ENCODE measurements at places on chromosomes 5 and 9.
A peak's percentile ranks its signal among the peaks of the same experiment; 100 is the strongest.

DNA sequence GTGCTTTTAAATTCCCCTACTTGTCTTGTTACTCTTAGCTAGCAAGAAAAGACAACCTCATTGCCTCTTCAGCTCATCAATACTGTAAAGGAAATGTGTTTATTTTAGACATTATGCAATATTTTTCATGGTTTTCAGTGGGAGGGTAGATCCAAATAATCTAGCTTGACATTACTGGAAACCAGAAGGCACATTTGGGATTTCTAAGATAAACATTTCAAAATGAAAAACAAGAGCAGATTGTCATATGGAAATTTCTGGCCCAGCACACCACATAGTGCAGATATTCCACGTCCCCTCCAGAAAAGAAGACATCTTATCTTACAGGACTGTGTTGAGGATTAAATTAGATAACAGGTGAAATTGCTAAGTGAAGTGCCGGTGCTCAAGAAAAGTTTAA, 296.9 kb downstream of the MSX2 start:
- no peak for DNase-seq

- DNase-seq, result no peak
These were observed 598.7 kb upstream of the SGCD start for GRCh38 chr5:155728146-155728856.

DNA sequence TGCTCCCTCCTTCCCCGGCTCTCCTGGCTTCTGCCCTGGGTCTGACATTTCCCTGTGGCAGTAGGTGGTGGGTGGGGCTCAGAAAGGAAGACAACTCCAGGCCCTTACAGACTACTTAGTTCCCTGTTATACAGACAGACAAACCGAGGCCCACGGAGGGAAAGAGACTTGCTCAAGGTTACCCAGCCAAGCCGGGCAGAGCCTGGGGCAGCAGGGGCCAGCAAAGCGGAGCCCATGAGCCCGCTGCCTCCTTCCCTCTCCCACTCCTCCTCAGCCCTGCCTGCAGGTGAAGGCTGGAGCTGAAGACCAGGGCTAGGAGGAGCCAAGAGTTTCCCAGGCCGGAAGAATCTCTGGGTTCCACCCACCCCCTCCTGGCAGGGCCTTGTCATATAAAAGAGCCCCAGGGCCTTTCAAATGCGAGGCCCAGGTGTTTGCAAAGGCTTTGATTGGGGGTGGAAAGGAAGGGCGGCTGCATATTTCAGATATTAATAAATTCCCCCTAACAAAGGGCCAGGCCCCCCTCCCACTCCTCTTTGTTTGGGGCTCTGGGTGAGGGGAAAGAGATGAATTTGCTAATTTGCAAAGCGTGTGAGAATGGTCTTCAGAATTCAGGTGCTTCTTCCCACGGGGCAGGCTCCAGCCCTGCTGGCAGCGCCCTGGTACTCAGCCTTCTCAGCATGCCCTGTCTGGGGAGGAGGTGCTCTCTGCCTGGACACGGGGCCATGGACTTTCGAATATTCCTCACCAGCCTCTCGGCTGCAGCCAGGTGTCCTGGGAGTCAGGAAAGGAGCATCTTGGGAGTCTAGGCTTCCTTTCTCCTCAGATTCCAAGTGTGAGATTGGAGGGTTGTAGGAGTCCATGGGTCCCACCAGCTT, 21.5 kb downstream of the SLC6A7 start:
- DNase-seq, result no peak

- DNase-seq, result no peak
These were observed 2.7 kb downstream of the DAB2 start for GRCh38 chr5:39422036-39422606.

- DNase-seq, result peak; percentile 32
These were observed 524 bp downstream of the PRR7 start for GRCh38 chr5:177447066-177447610.

- no peak for DNase-seq
These were observed 12.1 kb downstream of the CDHR2 start for GRCh38 chr5:176561259-176561658.

DNA sequence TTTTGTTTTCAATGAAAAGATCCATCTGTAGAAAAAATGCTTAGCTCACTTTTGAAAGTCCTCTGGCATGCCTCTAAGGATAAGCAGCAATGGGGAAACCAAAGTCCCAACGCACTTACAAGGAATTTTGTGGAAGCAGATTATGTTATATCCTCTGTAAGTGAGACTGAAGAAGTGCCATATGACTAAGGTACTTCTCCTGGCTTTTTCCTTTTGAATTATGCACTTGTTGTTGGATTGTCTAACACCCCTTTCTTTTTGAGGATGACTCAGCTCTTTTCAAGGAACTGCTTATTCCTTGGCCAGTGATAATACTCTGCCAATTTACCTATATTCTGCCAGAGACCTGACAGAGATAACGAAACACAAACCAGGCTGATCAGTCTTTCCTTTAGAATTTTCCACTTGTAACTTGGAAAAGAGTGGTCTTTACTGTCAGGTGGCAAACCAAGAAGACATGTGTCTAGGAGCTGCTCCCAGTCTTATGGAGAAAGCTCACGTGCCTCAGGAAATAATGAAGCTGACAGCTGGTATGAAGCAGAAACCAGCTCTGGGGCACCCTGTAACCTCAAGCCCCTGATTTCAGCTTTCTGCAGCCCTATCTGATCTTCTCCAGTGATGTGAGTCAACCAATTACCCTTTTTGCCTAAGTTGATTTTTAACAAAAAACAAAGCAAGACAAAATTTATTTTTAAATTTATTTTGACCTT, 290.8 kb upstream of the FBXL7 start:
- DNase-seq, result no peak

- DNase-seq, result no peak
These were observed 1.3 kb downstream of the AK1 start for GRCh38 chr9:127876026-127876763.

- DNase-seq, result no peak
These were observed 1842.9 kb upstream of the C9orf72 start for GRCh38 chr9:29416204-29416603.

DNA sequence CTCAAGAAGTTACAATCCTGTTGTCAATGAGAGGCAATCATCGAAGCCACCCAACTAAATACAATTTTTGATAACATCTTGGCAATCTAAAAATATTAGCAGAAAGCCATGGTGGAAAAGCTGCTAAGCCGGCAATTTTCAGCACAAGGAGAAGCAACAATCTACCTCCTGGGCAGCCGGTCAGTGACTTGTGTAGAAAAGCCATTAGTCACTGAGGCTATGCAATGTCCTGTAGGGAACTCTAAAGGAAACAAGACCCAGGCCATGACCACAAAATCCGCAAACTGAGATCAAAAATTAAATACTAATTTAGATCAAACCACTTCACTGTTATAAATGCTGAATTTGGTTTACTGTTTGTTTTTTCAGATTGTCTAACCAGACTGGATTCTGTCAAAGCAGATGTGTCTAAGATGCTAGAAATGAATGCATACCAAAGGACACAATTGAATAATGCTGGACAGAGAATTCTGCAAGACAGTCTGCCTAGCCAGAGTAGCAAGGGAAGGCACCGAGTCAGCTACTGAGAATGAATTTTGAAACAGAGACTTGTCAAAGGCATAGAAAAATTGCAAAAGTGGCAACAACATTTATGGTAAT, 384.8 kb downstream of the PRELID2 start:
- DNase-seq, result no peak

- no peak for DNase-seq
These were observed 5.9 kb upstream of the MAPK9 start for GRCh38 chr5:180297587-180298282.

DNA sequence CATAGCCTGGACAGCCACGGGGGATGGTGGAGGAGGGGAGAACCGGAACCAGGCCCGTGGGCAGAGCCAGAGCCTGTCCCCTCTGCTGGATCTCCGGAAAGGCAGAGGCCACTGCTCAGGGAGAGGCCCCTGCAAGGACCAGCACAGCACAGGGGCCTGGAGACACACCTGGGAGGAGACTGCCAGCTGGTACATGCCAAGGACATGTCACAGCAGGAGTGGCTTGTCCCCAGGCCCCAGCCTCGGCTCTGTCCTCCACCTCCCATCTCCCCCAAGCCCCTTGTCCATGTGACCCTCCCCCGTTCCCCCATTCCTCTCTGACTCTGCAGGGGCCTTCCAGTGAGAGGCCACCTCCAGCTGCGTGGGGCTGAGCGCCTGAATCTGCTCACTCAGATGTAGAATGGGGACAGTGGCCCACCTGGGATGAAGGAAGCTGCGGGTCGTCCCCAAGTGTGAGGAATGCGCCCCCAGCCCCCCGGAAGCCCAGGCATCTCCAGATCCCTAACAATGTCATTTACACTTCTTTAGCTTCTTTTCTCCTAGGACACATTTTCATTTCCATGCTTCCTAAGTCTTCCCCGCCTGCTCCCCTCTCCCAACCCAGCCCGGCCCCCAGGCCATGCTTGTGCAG, 349.6 kb upstream of the IRX2 start:
- DNase-seq, result no peak

- DNase-seq, result no peak
These were observed 580.9 kb upstream of the WWC1 start for GRCh38 chr5:167710444-167711073.

DNA sequence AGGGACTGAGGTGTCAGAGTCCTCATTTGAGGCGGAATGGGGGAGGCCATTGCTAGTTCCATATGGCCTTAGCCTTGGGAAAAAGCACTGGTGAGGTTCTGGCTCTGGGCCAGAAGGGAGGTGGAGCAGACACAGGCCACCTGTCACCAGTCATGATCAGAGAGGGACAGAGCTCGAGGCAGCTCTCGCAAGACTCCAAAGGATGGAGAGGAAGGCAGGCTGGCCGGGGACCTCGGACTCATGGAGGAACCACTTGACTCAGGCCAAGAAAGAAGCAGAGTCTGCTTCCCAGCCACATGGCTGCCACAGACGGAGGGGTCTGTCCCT, 29.2 kb upstream of the NSMF start:
- DNase-seq, result no peak

DNA sequence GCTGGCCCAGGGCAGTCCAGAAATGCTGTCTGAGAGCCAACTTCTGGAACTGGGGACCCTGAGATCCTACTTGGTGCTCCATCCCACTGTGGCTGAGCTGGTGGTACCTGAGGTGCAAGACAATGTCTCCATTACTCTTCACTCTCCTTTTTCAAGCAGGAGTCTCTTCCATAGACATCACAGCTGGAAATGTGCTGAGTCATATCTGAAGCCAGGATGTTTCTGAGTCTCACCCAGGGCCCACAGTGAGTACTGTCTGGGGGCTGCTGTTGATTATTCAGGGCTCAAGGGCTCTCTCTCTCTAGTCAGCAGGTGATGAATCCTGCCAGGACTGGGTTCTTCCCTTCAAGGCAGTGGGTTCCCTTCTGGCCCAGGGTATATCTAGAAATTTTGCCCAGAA, 145.2 kb upstream of the TAS2R1 start:
- no peak for DNase-seq

DNA sequence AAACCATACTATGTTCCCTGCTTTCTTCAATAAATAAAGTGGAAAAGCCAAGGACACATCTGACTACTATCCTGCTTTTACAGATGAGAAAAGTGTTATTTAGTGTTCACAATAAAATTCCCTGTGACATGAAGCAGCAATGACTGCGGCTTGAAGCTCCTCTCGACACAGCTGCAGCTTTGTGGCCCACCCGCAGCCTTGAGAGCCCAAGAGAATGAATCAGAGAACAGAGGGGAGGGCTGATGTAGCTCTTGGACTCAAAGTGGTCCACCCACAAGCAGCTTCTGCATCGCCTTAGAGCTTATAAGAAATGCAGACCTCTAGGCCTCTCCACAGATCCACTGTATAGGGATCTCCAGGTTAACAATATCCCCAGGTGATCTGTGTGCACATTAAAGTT, 181.3 kb upstream of the GNA14 start:
- no peak for DNase-seq

DNA sequence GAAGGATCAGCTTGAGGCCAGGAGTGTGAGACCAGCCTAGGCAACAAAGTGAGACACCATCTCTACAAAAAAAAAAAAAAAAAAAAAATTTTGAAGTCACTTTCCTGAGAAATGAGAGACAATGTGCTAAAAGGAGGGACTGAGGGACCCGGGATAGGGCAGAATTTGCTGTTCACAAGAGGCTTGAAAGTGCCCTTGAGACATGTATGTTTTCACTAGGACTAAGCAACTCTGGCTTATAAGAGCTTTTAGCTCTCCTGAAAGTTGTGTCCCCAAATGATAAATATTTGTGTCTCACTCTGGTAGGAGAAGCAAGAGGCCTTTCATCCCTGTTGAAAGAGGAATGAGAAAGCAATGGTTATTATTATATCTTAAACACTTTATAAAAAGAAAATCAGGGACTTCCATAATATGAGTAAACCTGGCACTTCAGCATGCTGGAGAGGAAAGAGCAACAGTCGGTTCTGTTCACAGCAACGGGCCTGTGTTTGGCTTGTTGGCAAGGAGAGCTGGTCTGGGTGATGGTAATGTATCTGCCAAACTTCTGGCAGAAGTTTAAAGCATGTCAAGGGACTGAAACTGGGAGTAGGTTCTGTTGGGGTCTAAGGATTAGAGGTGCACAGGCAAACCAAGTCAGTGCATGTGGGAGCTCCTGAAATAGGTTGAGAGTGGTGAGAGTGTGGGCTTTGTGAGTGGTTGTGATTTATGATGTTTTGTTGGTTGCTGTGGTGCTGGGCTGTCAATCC, 32.2 kb downstream of the ENTREP1 start:
- DNase-seq, result no peak

GRCh38 chr9:5893591-5894236, 3.0 kb downstream of the MLANA start:
- no peak for DNase-seq

DNA sequence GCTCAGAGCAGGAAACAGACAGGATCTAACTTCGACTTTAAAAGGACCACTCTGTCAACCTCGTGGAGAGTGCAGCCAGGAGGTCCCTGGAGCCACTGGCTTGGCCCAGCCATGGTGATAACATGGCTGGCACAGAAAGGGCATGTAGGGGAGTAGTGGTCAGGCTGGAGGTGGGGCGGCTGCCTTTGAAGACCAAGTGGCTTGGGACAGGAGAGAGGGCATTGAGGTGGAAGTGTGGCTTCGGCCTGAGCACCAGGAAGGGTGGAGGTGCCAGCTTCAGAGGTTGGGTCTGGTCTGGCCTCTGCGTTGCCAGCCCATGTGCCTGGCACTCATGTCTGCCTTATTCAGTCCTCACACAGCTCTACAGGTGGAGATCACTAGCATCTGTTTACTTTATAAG, 270.0 kb downstream of the NSG2 start:
- DNase-seq, result no peak

Data from GM18507 (cell line).